Kidney epithelial cell (primary cell): ENCODE measurements at places on chromosomes 2 and 18. TPM values are rescaled to one million over a fixed set of nuclear protein-coding genes. Genes with fewer than 3 reads are reported as not detected.

DNA sequence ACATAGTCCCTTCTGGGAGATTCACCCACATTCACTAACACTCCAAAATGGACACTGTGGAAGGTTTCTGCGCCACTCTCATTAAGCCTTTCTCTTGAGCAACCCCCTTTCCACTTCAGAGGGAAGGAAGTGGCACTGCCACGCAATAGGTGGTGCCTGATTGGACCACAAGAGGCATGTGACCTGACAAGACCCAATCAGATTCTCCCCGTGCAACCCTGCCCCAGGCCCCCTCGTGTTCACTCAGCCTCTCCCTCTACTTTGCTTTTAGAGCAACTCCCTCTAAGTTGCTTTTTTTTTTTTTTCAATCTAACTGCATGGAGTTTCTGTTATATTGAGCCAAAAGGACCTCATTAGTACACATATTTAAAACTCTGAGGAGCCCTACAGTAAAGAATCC is 158.0 kb downstream of the EN1 start:
- no peak for DNase-seq

- DNase-seq: no peak
These were observed 267.4 kb downstream of the DYSF start for GRCh38 chr2:71720596-71721361.

Gene CCL20
- 0.68 and 1.0 TPM in 2 replicates for total RNA-seq

Gene LAPTM4A
- 140 and 141 TPM in 2 replicates for total RNA-seq
